GF-D8 (cell line): ENCODE measurements at places on chromosomes 7 and 10.

DNA sequence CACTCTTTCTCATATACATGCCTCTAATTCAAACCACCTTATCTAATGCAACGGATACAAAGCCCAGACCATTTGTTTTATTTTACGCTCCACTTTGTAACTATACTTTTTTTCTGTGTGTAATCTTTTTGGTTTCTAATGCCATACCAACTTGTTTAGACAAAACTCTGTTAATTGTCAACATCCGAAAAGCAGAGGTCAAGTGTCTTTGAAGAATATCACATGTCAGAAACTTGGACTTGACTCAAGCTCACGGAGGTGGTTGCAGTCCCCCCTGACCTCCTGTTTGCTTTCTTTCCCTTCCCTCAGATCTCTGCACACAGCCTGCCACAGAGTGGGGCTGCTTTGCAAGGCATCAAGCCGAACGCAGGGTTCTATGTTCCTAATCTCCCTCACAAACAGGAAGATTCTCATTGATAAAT lies 698.9 kb downstream of the PARD3 start:
- DNase-seq, result no peak

DNA sequence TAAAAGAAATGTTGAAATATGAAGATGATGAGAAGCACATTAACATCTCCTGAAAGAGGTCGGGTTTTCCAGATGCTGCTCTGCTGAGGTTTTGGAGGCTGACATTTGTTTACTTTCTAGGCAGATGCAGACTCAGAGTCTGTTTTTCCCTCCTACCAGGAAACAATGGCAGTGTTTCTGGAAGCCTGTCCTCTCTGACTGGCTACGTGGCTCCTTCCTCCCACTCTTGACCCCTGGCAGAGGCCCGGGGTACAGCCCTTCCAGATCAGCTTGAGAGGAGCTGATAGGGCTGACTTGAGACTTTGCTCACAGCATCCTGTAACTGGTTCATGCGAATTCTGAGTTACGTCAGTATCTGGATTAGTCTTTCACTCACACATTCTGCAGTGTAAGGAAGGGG lies 41.1 kb upstream of the IL15RA start:
- DNase-seq, result no peak

- no peak for DNase-seq
Observed at GRCh38 chr10:64079341-64079740, 558.1 kb downstream of the REEP3 start.

GRCh38 chr10:17783751-17784150 lies 25.4 kb upstream of the MRC1 start:
- DNase-seq, result no peak
